Stimulated activated CD8-positive, alpha-beta memory T cell treated with anti-CD3 and anti-CD28 coated beads, Interleukin-4, amount 100 ng/mL, for 4 hours (primary cell): ENCODE measurements at places on chromosomes 6 and 20.

DNA sequence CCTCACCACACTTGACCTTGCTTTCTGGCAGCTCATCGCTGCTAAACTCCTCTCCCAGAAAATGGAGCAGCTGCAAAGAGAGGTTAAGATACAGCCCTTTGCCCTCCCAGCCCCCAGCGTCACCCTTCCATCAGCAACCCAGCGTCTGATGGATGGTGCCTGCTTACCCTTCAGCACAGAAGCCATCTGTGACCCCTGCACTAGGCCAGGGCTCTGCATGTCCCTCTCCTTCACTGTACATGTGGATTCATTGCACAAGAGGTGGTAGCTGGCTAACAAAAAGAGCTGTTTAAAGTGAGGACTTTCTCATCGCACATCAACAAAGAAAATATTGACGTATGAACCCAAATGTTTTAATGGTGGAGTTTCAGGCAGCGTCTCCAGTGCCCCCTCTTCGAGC lies 12.3 kb downstream of the LBP start:
- no peak for DNase-seq

- no peak for DNase-seq
Observed at GRCh38 chr6:105374010-105374420, 28.9 kb downstream of the PREP start.

- no peak for DNase-seq
Observed at GRCh38 chr6:66825539-66825938, 1118.5 kb upstream of the EYS start.

- DNase-seq = no peak
Observed at GRCh38 chr6:128057541-128057940, 156.7 kb upstream of the THEMIS start.

DNA sequence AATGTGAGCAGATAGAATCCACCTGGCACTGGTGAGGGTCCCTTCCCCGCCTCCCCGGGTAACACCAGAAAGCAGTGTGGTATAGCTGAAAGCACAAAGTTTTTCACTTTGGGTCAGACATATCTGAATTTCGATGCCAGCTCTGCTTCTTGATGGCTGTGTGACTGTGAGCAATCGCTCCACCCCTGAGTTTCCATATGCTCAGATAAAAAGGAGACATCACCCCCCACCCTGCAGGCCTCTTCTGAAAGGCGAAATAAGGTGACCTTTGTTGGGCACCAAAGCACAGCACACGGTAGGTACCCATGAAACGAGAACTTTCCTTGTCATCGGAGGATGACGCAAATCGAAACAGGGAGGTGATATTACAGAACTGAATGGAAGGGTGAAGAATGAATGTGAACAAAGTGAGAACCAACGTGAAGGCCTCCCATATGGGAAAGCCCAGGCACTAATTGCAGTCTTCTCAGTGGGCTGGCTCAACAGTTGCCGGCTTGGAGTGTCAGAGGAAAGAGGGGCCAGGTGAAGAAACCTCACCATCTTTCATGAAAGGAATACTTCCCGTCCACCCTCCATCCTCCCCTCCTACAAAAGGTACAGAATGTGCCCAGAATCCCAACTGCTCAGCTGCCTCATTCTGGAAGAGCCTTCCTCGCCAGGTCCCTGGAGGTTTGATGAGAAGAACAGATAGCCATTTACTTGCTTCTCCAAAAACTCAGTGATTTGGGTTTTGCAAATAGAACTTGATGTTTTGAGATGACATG lies 61.8 kb downstream of the NFATC2 start:
- no peak for DNase-seq

DNA sequence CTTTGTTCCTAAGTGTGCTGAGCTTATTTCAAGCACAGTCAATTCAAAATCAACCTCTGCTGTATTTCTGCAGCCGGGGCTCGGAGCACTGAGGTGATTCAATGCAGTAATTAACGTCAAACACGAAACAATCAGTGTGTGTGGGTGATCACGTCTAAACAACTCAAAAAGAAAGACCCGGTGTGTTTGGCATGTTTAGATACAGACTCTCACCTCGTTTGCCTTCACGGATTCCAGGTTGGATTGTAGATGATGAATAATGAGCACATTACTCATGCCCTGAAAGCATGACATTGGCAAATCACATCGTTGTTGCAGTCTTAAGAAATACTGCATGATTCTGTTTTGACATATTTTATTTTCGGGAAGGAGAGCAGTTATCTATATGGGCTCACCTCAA lies 231.0 kb downstream of the QKI start:
- no peak for DNase-seq

DNA sequence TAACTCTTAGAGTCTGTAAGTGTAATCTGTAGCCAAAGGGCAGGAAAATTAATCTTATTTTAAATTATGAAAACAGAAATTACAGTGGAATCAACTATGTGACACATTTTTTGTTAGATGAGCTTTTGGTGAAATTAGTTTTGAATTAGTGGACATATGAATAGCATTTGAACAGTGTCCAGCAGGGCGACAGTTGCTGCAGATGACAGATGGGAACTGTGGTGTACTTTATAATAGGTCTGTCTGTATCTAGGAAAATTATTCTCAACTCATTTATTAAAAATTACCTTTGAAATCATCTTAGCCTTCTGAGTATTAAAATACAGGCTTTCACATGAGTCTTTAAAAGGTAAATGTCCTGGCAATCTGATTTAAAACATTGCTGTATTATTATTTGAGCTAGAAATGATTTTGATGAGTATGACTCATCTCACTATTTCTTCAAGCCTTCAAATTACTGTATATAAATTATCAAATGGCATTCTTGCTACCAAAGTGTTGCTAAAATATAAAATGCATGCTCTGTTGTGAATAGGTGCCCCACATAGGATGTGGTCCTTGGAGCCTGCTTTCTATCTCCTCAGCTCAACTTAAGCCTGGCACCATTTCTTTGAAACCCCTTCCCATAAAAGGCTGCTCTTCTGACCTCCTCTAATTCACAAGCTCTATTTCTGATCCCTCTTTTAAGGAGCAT lies 150.4 kb downstream of the C6orf58 start:
- DNase-seq = no peak

- DNase-seq = no peak
Observed at GRCh38 chr6:26234421-26235301, 130.3 kb upstream of the BTN3A2 start.
